Activated CD8-positive, alpha-beta memory T cell treated with anti-CD3 and anti-CD28 coated beads for 1 hour (primary cell): ENCODE measurements at places on chromosomes 1 and 21.

DNA sequence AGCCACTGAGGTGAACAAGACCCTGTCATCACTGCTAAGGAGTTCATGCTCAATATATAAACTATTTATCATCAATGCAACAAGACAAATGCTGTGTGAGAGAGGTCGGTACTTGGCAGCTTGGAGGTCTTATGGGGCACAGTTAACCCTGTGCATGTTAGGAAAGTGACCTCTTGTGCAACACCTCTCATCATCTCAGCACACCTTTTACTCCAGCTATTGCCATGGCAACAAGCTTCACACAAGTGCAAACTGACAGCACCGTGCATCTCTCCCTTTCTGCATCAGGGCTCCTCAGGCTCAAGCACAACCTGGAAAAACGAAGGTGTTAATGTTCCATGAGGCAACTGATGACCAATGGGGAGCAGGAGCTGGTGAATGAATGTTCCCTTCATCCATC is 14.7 kb upstream of the MYSM1 start:
- DNase-seq = no peak

GRCh38 chr1:58727364-58727763 is 27.5 kb upstream of the MYSM1 start:
- no peak for DNase-seq

- DNase-seq = no peak
Measured at GRCh38 chr1:37393173-37394120, 80.9 kb upstream of the ZC3H12A start.

DNA sequence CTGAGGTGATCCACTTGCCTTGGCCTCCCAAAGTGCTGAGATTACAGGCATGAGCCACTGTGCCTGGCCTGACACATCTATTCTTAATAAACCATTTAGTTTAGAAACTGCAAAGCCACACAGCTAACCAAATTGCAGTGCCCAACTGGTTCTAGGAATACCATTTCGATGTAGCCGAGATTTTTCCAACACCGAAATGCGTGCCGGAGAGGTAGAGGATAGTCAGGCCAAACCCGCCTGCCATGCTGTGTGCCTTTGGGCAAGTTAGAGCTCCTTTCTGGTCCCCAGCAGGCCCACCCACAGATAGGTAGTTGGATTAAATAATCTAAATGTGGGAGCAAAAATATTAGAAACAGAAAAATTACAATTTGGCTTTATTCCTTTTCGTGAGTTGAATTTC is 254.4 kb downstream of the FOXD2 start:
- DNase-seq = no peak

- DNase-seq = no peak
Measured at GRCh38 chr21:41877901-41878830, 978 bp downstream of the PRDM15 start.

DNA sequence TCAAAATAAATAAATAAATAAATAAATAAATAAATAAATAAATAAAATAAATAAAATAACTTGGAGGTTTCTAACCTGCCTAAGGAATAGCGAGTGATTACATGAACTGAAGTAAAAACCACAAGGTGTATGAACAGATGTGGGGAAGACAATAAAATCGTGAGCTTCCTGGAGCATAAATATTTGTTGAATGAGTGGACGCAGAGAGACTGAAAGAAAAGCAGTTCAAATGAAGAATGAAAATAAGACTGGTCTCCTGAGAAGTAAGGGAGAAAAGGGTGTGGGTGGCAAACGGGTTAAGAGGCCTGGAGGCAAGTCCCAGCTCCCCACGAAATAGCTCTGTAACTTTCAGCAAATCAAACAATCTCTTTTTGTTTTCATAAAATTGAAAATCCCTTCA is 33.6 kb downstream of the CHML start:
- no peak for DNase-seq

DNA sequence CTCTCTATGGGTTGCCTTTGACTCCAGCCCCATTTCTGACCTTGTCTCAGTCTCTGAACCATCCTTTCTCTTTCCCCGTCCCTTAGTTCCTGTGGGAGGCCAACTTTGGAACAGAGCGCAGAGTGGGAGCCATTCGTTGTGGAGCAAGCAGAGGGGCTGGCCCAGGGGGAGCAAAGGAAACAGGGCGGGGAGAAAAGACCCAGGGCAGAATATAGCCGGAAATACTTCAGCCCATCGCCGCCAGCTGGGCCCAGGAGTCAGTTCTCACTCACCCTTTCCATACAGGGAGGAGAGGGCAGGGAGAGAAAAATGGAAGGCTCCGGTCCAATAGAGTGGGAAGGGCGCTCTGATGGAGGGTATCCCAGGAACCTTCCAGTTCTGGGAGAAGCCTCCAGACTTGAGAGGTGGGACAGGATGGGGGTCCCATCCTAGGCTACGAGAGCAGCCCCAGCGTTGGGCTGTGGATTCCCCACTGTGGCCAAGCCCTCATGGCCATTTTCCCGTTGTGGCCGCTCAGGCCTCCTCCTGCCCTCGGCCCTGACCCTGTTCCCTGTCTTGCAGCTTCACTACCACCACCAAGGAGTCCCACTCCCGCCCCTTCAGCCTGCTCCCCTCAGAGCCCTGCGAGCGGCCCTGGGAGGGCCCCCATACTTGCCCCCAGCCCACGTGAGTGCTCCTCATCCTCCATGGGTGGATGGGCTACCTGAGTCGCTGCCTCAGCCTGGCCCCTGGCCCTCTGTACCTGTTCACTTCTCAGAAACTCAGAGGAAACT is 10.9 kb downstream of the PEAR1 start:
- no peak for DNase-seq

- no peak for DNase-seq
Measured at GRCh38 chr1:190416239-190416638, 61.4 kb downstream of the BRINP3 start.

DNA sequence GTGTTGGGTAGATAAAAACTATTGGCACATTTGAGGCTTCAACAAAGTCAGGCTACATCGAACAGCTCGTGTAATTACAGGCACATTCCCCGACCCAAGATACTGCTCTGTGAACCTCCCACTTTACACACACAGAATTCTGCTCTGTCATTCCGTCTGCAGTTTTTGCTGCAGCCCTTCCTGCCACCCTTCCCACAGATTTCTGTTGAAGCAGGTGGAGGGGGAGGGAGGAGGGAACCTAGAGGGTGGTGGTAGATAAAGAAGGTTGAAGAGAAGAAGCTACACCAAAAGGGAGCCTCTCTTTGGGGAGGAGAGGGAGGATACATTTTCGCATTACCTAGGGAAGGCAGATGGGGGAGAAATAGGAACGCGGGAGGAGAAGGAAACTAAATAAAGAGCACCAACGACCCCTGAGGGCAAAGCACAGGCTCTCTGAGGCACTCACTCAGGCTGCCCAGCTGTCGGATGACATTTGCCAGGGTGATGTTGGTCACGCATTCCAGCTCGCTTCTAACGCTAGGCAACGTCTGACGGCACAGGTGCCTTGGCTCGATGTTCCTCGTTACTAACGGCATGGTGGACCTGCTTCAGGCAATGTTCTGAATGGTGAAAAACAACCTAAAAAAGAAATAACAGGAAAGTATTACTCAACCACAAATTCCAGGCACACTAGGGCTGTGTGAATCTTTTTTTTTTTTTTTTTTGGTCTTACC is 36.0 kb downstream of the GPR3 start:
- no peak for DNase-seq

GRCh38 chr1:68128157-68128556 is 77.7 kb upstream of the DIRAS3 start:
- no peak for DNase-seq

GRCh38 chr1:11594222-11594621 is 60.0 kb downstream of the FBXO2 start:
- no peak for DNase-seq

- no peak for DNase-seq
Measured at GRCh38 chr1:240005997-240006650, 85.6 kb upstream of the FMN2 start.

DNA sequence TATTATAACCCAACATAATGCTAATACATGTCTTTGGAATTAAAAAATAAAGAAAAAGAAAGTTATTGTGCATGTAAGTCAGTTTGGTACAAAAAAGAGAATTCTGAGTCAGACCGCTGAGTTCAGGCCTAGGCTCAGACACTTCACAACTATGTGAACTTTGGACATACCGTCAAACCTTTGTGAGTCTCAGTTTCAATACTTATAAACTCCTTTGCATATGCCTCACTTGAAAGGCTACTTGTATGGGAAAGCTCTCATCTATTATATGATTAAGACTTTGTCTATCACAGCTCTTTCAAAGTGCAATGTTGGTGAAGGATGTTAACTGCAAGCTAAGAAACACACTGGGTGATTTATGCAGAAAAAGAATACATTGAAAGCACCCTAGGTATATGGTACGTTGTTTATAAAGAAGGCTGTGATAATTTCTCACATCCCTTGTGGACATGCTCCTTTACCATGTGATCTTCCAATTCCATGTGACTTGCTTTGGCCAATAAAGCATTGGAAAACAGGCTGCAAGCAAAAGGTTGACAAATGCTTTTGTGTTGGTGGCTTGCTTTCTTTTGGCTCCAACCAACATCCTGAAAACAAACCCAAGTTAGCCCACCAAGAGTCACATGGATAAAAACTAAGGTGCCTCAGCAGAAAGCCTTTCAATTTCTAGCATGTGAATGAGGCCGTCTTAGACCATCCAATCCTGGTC is 49.6 kb downstream of the INTS7 start:
- DNase-seq = no peak

- no peak for DNase-seq
Measured at GRCh38 chr1:88228114-88228513, 456.0 kb upstream of the PKN2 start.

GRCh38 chr1:36093929-36094328 is 5.2 kb downstream of the ADPRS start:
- DNase-seq = no peak

- no peak for DNase-seq
Measured at GRCh38 chr1:172442404-172442803, 1.5 kb downstream of the PIGC start.

GRCh38 chr21:46007492-46007868 is 25.9 kb downstream of the COL6A1 start:
- no peak for DNase-seq

- DNase-seq = no peak
Measured at GRCh38 chr1:230422221-230422981, 3.7 kb downstream of the PGBD5 start.

DNA sequence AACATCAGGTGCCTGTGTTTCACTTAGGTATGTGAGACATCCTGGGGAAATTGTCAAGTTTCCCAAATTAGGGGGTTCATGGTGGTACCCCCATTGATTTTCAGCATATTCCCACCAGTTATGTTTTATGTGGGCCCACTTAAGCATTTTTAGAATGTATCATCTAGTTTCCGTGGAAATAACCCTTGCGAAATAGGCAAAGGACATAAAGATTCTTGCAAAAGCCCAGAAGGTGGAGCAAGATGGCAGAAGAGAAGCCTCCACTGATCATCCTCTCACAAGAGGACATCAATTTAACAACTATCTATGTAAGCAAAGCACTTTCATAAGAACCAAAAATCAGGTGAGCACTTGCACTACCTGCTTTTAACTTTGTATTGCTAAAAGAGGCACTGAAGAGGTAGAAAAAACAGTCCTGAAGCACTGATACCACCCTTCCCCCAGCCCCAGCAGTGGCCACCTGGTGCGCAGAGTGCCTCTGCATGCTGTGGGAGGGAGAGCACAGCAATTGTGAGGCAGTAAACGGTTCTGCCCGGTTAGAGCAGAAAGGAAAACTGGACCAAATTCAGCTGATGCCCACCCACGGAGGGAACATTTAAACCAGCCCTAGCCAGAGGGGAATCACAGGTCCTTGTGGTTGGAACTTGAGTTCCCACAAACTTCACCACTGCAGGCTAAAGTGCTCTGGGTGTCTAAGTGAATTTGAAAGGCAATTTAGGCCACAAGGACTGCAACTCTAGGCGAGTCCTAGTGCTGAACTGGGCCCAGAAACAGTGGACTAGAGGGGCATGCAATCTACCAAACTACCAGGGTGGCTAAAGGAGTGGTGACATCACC is 23.2 kb downstream of the MCOLN2 start:
- DNase-seq = no peak

GRCh38 chr1:6987940-6988339 is 202.7 kb downstream of the CAMTA1 start:
- no peak for DNase-seq

- DNase-seq = no peak
Measured at GRCh38 chr1:101394041-101394440, 157.2 kb downstream of the S1PR1 start.

- no peak for DNase-seq
Measured at GRCh38 chr21:39837861-39838359, 29.3 kb upstream of the PCP4 start.

- DNase-seq = no peak
Measured at GRCh38 chr1:151596166-151596953, 15.5 kb upstream of the SNX27 start.

- no peak for DNase-seq
Measured at GRCh38 chr1:23477359-23478144, 6.4 kb downstream of the ASAP3 start.

GRCh38 chr21:41827951-41828883 is 50.9 kb downstream of the PRDM15 start:
- no peak for DNase-seq

- DNase-seq = no peak
Measured at GRCh38 chr21:44054710-44055109, 42.6 kb downstream of the TRAPPC10 start.

- DNase-seq = no peak
Measured at GRCh38 chr1:152870831-152871730, 7.0 kb upstream of the SMCP start.

DNA sequence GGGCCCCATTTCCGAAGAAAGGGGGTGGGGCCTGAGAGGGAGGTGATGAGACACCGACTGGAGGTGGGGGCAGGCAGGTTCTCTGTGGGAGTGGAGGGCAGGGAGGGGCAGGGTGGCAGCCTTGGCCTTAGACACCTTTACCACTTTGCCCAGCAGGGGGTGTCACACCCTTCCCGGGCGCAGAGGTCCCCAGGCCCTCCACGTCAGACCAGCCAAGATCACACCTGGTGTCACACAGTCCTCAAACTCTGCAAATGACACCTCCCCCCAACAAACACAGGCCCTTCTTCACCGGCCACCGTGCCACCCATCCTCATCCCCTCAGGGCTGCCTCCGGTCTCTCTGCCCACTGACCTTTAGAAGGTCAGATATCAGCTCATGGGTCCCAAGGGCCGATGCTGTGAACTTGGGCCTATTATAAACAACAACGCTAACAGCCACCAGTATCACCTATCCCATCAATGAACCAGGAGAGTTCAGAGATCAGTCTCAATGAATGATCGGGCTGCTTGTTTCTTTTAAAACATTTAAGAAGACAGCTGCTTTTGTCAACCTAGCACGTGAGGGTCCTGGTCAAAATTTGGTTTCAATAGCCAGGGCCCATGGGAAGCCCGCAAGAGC is 103.9 kb downstream of the CASZ1 start:
- DNase-seq = peak; percentile 19

DNA sequence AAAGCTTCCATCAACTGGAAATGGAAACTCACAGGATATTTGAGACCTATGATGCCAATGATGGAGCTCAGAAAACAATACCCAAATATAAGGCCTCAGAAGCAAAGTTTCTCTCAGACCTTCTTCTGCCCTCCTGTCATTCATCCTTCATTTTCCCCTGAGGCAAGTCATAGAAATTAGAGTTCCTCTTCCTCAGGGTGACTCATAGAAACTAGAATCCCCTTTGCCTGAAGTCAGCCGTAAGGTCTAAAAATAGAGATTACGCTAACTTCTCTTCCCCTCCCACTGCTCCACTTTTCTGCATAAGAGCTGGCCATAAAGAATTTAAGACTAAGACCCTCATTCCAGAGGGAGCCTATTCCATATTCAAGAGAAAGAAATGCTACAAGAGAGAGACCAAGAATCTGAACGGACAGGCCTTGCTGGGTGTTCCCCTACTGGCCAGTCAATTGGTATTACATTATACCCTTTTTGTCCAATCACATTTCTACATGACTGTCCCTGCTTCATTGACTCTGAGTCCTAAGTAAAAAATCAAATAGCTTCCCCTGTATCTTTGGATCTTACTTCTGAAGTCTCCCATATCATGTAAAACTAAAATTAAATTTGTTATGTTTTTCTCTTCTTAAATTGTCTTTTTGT is 994.9 kb downstream of the ADGRL2 start:
- no peak for DNase-seq
